Activated T-helper 1 cell treated with anti-CD3 and anti-CD28 coated beads, Interleukin-12 subunit alpha, Interleukin-12 subunit beta, Interleukin-2, Interleukin-4 antibody, amounts not matched to agents 30 ng/mL and 10 ng/mL and 1 ng/mL, durations not matched to agents 14 hours and 24 hours and 36 hours (primary cell): ENCODE measurements at places on chromosomes 11 and 22.

DNA sequence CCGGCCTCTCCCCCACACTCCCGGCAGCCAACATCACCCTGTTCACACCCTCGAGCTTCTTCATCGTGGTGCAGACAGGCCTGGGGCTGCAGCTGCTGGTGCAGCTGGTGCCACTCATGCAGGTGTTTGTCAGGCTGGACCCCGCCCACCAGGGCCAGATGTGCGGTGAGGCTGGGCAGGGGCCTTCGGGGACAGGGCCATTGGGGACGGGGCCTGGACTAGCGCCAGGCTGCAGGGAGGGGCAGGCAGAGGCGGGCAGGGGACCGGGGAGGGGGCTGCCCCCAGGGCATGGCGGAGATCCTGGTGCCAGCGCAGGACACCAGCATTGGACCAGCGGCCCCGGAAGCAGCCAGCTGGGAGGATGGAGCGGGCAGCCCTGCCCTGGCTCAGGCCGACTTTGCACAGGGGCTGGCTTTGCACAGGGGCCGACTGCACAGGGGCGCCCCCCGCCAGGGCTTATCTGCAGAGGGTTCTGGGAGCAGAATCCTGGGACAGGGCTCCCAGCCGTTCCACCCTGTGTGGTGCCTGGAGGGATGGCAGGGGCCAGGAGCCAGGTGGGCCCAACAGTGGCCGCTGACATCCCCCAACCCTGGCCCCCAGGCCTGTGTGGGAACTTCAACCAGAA is 8.6 kb downstream of the MUC5B start:
- DNase-seq: no peak

DNA sequence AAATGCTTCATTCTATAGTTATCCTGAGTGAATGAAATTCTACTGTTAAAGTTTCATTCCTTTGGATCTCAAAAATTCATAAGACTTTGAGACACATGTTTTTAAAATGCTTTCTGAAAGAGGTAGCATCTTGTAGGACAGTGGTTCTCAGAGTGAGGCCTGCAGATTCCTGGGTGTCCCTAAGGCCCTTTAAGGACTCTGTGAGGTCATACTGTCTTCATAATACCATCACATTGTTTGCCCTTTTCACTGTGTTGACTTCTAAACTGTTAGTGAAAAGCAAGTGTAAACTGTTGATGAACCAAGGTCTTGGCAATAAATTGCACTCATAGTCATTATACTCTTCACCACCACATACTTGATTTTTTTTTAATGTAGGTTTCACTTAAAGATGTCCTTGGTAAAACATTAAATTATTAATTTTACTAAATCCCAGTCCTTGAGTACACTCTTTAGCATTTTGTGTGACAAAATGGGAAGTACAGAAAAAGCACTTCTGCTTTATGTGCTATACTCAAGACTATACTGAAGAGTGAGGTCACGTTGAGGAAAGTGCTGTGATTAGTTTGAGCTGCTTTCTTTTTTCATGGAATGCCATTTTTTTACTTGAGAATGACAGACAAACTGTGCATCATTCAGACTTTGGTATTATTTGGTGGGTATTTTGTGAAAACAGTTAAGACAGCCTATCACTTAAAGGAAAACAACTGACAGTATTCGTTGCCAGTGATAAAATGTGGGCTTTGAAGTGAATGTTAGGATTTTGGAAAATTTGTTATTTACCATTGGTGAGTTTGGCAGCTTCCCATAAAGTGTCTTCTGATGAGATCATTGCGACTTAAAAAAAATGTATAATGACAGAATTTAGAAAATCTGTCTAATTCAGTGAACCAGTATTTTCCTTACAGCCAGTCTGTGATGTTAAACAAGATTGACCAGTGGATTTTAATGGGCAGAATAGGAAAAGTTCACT is 61.1 kb downstream of the SPECC1L start:
- DNase-seq: no peak

DNA sequence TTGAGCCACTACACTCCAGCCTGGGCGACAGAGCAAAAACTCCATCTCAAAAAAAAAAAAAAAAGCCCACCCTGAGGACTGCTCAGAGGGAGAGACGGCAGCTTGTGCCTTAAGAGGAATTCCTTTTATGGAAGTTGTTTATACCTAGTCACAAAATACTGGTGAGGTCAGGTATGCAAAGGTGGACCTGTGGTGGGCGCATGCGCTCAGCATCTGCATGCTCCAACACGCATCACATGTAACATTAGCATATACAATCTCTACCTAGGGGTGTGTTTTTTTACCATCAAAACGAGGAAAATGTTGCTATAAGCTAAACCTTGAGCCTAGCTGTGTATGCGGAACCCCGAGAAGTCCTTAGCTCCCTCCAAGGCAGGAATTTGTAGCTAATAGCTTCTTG is 6.8 kb upstream of the SART1 start:
- DNase-seq: no peak

- peak; percentile 69 for DNase-seq
Measured at GRCh38 chr22:19970479-19971275, 29.1 kb upstream of the TXNRD2 start.

DNA sequence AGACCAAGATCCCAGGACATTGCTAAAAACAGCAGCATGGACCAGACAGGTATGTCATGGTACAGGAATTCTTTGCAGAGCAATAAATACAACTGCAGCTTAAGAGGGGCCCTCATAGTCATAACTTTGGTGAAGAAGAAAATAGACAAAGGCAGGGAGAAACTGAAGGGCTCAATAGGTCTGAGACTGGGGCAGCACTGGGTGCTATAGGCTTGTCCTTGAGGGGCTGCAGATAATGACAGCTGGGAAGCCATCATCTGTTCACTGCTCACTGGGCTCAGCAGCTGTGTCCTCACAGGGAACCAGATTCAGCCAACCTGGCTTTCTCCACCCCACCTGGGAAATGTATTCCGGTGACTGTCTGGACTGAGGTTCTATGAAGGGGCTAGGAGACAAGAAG is 68.4 kb downstream of the ZNF280B start:
- DNase-seq: no peak

GRCh38 chr11:6790546-6790945 is 7.7 kb downstream of the OR2AG1 start:
- no peak for DNase-seq
